NCI-H146 (cell line): ENCODE measurements at places on chromosomes 5 and 9.
A peak's percentile ranks its signal among the peaks of the same experiment; 100 is the strongest.

DNA sequence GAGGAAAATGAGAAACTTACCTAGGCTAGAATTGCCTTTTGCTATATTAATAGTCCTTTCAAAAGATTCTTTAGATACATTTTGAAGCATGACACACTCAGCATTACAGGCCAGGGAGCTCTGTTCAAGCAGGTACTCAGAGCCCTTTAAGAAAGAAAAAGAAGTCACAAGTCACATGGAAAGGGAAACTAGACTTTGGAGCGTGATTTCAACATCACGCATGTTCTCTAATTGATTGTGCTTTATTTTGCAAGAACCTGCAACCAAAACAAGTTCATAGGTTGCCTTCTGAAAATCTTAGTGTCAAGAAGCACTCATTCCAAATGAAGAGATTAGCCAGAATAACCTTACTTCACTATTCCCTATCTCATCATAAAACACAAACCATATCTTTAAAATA lies 103.8 kb downstream of the MPDZ start:
- no peak for DNase-seq

GRCh38 chr5:51632793-51633192 lies 249.5 kb downstream of the ISL1 start:
- no peak for DNase-seq

- no peak for DNase-seq
These were observed 55.5 kb upstream of the ABCA1 start for GRCh38 chr9:104983491-104983890.

- DNase-seq, result no peak
These were observed 67.8 kb downstream of the RASGEF1C start for GRCh38 chr5:180141068-180141660.

GRCh38 chr5:79759436-79759835 lies 69.8 kb downstream of the CMYA5 start:
- DNase-seq, result no peak

DNA sequence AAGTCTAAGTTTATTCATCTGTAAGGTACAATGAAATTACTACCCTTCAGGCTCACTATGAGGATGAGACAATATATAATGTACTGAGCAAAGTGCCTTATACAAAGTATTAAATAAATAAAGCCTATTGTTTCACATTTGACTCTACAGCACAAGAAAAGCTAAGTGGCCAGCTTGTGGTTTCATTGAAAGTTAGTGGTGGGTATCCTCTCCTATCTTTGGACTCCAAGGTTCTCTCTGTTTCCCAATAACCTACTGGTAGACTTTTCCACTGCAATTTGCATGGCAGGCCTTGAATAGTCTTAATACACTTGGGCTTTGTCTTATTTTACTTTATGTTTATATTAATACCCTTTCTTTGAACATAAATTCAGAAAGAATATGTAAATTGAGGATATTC lies 262.7 kb downstream of the DEPDC1B start:
- no peak for DNase-seq

DNA sequence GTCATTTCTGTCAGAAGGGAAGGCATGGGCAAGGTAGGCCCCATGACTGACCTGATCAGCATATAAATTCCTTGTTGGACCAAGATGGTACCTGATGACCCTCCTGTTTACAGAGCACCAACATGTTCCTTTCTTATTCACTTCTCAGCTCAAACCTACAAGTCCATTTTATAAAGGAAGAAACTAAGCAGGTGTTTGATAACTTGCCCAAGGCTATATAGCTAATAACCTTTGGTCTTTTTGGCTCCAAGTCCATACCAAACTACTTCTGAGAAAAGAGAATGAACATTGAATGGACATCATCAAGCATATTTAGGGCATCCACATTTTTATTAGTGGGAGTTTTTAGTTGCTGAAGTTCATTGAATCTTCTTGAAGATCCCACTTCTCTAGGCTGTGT lies 125.2 kb downstream of the GALNT10 start:
- DNase-seq, result no peak

DNA sequence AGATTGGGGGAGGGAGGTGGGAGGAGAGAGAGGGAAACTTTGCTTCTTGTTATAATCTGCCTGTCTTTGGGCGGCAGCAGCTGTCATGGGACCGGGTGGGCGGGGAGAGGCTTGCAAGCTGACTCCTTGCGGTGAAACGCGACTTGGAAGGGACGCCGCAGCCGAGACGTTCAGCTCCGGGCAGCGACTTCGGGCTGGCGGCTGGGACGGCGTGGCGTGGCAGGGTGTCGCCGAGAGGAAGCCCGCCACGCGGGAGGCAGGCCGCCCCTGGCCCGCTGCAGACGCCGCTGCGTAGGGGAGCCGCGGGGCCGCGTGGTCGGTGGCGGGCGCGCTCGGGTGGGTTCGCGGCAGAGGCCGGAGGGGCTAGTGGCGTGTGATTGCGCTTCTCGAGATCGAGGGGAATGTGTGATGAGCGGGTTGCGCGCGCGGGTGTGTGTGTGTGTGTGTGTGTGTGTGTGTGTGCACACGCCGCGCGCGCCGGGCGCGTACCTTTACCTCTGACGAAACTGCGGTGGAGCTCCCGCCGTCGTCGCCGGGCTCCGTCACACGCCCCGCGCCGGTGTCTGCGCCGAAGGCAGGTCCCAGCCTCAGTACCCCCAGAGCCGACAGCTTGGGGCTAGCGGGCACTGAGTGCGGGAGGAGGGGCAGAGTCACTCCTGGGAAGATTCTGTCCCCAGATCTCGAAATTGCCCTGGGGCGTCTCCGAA lies 1.7 kb downstream of the PPARGC1B start:
- peak; percentile 57 for DNase-seq

- DNase-seq, result no peak
These were observed 166.1 kb downstream of the MACROH2A1 start for GRCh38 chr5:135232958-135233357.

DNA sequence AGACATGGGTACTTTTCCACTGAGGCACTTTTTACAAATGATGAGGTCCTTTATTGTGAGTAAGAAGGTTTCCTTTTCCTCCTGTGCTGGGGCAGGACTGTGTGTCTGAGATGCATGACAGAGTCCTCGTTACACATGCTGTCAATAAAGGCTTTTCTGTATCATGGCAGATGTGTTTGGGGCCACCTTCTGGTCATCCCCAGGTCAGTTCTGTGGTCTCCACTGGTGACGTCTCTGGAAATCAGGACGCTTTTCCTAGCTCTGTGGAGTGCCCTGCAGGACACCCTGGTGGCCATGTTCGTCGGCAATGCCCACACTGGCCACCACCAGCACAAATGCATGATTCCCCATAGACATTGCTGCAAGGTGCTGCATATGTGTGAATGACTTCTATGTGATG lies 2.8 kb downstream of the CMBL start:
- DNase-seq, result no peak

GRCh38 chr9:131675437-131676022 lies 64.3 kb downstream of the RAPGEF1 start:
- no peak for DNase-seq

DNA sequence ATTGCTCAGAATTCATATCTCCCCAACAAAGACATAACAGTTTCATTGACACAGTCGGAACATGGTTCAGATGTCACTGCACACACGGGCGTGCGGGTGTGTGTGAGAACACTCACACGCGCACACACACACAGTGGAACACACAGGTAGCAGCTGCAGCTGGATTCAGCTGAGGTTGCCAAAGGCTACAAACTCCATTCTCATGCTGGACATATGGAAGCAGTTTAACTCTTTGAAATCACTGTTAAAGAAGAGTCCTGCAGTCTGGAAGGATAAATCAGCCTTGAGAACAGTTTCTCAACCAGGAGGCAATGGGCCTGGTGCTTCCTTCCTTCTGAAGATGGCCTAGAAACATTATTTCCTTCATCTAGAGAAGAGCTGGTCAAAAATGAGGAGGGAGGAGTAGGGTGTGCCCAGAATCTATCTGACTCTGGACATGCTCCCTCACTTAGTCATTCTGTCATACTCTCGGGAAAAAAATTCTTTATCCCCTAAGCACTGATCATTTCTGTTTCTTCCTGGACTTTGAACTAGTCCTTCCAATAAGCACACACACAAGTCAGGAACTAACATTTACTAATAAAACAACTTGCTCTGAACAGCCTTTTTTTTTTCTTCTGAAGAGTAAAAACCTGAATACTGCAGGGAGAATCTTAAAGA lies 160.6 kb downstream of the ZDHHC21 start:
- DNase-seq, result peak; percentile 93

- no peak for DNase-seq
These were observed 143.3 kb downstream of the ALDH1A1 start for GRCh38 chr9:72809586-72809985.

- no peak for DNase-seq
These were observed 85.8 kb downstream of the SEC61B start for GRCh38 chr9:99307851-99308250.

DNA sequence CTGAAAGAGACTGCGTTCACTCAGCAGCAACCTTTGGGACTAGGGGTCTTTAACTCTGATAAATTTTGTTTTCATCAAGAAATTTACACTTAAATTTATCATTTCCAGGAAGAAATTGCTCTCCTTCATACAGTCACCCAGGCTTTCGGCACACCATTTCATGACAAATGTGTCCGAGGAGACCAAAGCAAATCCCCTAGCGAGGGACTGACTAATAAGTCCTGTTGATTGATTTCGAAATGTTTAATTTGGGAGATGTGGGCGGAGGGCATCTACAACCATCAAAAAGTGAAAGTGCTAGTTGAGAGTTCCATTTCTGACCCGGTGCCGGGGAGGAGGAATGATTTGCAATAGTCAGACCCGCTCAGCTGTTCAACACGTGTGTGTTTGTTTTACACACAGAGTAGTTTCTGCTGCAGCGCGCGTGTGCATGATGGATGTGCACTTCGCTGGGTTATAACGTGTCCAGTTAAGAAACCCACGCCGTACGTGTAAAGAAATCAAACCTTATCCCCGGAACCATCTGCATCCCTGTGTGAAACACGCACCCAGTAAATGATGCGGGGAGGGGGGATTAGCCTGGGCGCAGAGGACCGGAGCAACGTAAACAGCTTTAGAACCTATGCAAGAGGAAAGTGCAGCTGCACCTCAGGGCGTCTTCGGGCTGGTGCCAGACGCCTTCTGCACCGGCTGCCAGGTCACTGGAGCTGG lies 845 bp upstream of the NR4A3 start:
- DNase-seq, result peak; percentile 52

GRCh38 chr5:68884144-68884754 lies 209.6 kb upstream of the SLC30A5 start:
- no peak for DNase-seq

GRCh38 chr9:106862821-106863720 lies at the start of gene ZNF462:
Gene ZNF462 (plus strand): TSS chr9:106863166. CDS start chr9:106923384, 60,218 bp downstream.
- DNase-seq, result peak; percentile 38

GRCh38 chr9:134670042-134670525 lies 28.5 kb downstream of the COL5A1 start:
- DNase-seq, result no peak

DNA sequence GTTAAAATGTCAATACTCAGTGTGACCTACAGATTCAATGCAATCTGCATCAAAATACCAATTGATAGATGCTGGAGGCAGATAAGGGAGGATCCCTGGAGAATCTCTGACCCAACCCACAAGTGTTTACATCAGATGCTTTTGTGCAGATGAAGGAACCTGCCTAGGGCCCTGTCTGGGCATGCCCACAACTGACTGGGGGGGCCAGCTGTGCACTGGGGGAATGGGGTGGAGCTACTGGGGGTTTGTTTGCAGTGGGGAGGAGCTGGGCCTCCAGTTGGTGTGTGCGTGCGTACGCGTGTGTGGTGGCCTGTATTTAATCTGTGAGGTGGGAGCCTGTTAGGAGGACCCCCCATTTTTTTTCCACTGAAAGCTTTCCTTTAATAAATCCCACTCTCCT lies 244.9 kb downstream of the TRIM36 start:
- no peak for DNase-seq

DNA sequence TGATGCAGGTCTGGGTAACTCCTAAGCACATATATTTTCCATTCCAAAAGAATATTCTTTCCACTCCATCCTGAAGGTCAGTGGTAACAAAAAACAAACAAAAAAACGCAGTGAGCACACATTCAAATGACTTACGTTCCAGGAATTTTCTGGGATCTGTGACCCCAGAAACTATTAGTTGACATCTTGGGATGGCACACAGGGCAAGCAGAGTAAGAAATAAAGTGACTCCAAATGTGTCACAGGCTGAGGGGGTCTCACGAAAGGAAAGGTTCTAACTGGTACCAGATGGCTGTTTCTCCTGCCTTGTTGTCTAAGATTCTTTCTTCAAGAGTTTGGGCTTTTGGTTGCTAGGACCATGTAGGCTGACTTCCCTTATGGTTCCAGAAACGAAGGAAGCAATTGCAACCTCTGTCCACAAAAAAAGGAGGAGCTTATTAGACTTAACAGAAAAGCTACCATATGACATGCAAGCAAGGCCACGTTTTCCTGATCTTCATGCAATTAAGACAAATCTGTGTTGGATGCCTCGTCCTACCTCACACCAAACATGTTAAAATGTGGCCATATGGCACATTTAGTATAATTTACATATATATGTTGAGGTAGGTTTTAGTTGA lies 32.7 kb downstream of the PTGS1 start:
- DNase-seq, result no peak

DNA sequence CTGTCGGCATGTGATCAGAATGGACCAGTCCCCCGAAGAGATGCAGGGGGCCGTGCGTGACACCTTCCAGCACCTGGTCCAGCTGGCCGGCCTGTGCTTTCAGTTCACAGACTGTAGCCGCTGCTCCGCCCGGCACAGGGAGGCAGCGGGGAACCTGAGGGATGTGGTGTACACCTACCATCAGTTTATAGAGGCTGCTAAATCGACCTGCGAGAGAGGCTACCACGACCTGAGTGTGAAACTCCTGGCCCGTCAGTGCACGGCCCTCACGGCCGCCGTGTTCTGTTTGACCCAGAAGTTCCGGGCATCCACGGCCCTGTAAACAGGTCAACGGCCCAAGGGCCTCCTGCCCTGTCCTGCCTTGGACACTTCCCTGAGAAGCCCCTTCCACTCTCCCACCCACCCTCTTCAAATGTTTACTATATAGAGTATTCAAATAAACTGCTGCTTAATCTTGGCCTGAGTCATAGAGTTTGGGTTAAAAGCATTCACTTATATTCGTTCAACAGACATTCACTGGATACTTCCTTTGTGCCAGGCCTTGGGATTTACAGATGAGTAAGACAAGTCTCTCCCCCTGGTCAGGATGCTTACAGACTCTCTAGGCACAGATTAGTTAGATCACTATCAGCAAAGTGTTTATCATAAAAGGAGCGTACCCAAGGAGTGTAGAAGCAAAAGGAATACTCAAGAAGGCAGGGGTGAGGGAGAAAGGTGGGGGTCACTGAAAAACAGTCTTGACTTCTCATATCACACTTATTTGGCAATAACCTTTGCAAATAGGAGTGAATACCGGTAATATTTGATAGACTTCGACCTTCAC lies 6.9 kb upstream of the TRMT10B start:
- DNase-seq, result no peak

GRCh38 chr9:131403493-131403773 lies 9.5 kb downstream of the PRRC2B start:
- DNase-seq, result no peak

- DNase-seq, result no peak
These were observed 3.7 kb downstream of the NSMF start for GRCh38 chr9:137455359-137455991.

GRCh38 chr5:68344447-68345111 lies 129.0 kb downstream of the PIK3R1 start:
- DNase-seq, result no peak
